Activated T-cell treated with anti-CD3 and anti-CD28 coated beads for 1 hour (primary cell): ENCODE measurements at places on chromosomes 5 and 9.
A peak's percentile ranks its signal among the peaks of the same experiment; 100 is the strongest.

- no peak for DNase-seq
Observed at GRCh38 chr5:4995014-4995413, 145.1 kb upstream of the ADAMTS16 start.

DNA sequence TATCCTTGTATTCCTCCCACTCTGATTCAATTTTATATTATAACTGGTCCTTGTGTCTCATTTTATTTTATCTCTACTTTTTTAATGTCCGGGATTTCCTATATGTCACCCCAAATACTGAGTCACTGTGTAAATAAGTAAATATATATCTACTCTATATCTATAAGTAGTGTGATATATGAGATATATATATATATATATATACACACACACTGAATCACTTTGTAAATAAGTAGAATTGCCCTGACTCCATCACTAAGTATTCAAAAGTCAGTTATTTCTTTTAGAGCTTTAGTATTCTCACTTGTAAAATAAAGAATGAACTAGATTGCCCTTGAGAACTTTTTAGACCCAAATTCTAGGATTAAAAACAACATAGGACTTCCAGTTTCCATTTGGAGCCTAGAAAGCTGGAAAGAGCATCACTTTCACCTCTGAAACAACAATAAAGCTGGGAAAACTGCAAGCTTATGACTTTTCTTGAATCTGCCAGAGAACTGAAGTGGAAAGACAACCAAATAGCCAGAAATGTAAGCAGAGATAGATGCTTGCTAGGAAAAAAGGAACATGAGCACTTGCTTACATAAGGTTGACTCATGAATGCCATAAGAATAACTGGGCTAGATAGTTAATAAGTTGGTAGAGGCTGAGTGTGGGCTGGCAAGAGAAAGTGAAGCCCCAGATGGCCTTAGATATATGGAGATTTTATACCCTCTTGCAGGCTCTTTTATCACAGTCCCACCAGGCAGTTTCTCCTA lies 171.1 kb upstream of the TLX3 start:
- no peak for DNase-seq

- DNase-seq: no peak
Observed at GRCh38 chr5:107636555-107636954, 34.2 kb downstream of the EFNA5 start.

GRCh38 chr9:26231391-26231790 lies 553.1 kb upstream of the TUSC1 start:
- DNase-seq: no peak

GRCh38 chr5:102591650-102592049 lies 92.8 kb upstream of the SLCO6A1 start:
- DNase-seq: no peak

DNA sequence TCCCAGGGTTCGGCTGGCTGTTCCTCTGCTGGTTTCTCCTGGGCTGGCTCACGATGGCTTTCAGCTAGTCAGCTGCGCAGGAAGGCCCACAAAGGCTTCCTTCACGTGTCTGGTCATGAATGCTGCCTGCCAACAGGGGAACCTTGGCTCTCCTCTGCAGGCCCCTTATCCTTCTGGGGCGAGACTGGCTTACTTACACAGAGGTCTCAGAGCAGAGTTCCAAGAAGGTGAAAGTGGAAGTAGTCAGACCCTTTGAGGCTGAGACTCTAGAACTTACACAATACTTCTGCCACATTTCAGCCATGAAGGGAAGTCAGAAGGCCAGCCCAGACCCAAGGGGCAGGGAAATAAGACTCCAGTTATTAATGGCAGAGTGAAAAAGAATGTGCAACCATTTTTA lies 99.5 kb downstream of the LHFPL2 start:
- DNase-seq: no peak

GRCh38 chr9:26264709-26265601 lies 586.7 kb upstream of the TUSC1 start:
- DNase-seq: no peak

- peak; percentile 69 for DNase-seq
Observed at GRCh38 chr5:134100283-134101091, 14.0 kb upstream of the TCF7 start.

DNA sequence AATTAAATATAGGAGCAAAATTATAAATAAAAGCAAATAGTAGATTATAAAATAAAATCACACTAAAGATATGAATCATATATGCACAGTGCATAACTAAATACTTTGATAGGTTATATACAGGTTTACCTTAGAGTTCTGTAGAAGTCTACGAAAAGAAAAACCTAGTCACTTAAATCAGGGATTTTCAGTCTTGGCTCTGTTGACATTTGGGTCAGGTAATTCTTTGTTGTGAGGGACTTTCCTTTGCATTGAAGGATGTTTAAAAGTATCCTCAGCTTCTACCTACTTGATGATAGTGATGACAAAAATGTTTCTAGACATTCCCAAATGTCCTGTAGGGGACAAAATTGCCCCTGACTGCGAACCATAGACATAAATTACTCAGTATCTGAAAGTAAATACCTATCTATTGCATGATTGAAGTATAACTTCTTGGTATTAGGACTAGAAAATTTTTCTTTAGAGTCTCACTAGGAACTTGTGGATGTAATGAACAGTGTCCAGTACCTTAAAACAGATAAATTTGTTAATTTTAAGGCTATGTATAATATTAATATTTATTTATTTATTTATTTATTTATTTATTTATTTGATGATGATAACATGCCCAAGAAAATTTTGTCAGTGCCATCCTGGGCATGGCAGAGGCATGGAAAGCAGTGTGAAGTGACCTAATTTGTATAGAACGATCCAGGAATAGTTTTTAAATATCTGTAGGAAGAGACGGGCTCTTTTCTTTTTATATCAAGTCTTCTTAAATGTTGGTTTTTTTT lies 44.0 kb upstream of the LRRC70 start:
- no peak for DNase-seq

DNA sequence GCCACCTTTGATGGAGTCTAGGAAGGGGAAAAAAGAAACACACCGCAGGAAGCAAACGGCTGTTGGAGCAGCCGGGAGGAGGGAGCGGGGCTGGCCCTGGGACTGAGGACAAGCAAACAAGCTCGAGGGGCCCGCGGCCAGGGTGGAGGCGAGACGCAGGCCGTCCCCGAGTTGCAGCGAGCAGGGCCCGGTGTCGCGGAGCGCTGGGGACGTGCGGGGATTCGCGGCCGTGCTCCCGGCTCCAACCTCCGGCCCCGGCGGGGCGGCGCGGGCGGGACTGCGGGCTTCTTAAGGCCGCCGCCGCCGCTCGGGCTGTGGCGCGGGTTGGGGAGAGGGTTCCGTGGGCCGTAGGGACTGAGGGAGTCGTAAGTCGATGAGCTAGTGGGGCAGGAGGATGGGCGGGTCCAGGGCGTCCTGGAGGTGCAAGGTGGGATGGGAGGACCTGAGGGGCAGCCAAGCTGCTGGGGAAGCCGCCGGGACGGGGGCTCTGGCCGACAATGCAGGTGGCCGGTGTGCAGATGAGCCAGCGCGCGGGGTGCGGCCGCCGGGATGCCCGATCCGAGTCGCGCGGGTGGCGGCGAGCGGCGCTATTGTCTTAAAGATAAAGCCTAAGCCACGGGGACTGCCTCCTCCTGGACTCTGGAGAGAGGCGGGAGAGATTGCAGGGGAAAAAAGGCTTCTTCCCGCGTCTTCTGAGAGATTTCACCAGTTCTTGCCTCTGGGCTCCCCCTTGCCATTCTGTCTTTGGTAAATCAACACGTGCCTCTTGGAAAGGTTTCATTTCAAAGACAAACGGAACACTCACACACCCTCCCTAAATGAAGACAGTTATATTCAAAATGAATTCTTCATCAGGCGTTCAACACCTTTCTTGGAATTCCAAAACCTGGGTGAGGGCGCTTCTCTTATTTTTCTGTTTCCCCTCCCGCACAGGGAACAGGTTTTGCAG lies 1.6 kb upstream of the HAPLN1 start:
- no peak for DNase-seq

GRCh38 chr9:89342213-89342612 lies 23.9 kb downstream of the SECISBP2 start:
- DNase-seq: no peak

DNA sequence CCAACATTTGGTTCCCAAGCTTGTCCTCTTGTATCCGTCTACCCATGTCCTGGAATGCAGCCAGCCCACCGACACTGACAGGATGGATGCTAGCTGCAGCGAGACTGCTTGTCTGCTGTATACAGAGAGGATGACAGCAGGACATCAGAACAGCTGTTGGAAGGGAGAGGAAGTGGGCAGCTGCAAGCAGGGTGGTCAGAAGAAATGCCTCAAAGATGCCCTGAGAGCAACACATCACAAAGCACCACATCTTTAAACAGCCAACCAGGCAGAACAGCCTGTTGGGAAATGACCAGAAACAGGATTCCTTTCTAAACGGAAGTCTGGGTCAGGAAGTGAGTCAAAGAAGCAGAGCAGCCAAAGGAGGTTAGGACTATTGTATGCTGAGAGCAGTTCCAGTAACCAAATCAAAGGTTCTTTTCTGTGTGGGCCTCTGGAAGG lies 219.1 kb downstream of the NDUFS4 start:
- DNase-seq: no peak

GRCh38 chr5:146687630-146688029 lies 171.6 kb upstream of the GPR151 start:
- no peak for DNase-seq

DNA sequence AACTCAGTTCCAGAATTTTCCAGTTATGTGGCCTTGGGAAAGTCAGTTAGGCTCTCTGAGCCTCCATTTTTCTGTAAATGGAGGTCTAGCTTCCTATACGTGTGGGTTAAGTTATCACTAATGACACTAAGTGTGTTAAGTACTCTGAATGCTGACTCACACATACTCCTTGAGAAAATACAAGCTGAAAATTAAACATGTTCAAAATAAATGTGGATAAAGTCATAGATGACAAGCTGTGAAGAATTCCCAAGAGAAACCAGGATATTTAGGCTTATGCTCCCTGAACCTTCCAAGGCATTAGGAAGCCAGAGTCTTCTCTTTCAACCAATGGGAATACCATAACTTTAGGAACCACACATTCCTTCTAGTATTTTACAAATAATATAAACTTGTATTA lies 58.1 kb downstream of the ABCA1 start:
- no peak for DNase-seq

GRCh38 chr5:50873595-50874277 lies 207.3 kb downstream of the PARP8 start:
- no peak for DNase-seq

DNA sequence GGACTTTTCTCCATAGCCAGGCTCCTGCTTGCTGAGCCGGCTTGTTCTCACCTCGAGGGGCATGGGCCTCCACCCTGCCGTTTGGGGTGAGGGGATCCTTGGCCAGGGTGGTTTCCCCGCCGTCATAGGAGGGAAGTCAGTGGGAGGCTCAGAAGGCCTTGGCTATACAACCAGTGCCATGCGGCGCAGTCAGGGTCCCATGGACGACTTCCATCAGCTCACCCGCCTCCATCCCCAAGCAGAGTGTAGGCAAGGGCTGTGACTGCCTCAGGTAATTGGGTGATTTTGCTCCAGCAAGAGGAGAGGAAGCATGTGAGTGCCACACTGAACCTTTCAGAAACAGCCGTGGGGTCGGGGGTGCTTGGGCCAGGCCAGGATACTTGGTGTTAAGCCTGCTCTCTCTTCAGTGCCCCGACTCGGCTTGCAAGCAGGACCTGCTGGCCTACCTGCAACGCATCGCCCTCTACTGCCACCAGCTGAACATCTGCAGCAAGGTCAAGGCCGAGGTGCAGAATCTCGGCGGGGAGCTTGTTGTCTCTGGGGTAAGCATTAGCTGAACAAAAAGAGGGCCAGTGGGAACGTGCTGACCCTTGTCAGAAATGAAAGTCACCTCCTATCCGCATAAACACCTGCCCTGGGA lies 57.2 kb upstream of the LRRTM2 start:
- DNase-seq: no peak

DNA sequence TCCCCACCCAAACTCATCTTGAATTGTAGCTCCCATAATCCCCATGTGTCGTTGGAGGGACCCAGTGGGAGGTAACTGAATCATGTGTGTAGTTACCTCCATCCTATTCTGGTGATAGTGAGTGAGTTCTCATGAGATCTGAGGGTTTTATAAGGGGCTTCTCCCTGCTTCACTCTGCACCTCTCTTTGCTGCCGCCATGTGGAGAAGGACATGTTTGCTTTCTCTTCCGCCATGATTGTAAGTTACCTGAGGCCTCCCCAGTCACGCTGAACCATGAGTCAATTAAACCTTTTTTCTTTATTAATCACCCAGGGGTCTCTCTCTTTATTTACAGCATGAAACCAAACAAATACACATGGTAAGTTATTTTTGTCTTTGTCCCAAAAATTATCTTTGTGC lies 726.1 kb downstream of the CDH18 start:
- DNase-seq: no peak

GRCh38 chr5:118937393-118938061 lies 50.8 kb downstream of the DTWD2 start:
- DNase-seq: no peak

- DNase-seq: no peak
Observed at GRCh38 chr5:135069016-135069770, 35.2 kb upstream of the PITX1 start.

GRCh38 chr9:114026335-114026734 lies 51.8 kb downstream of the AMBP start:
- no peak for DNase-seq
